ENCODE measurements at places on chromosomes 4 and X.

DNA sequence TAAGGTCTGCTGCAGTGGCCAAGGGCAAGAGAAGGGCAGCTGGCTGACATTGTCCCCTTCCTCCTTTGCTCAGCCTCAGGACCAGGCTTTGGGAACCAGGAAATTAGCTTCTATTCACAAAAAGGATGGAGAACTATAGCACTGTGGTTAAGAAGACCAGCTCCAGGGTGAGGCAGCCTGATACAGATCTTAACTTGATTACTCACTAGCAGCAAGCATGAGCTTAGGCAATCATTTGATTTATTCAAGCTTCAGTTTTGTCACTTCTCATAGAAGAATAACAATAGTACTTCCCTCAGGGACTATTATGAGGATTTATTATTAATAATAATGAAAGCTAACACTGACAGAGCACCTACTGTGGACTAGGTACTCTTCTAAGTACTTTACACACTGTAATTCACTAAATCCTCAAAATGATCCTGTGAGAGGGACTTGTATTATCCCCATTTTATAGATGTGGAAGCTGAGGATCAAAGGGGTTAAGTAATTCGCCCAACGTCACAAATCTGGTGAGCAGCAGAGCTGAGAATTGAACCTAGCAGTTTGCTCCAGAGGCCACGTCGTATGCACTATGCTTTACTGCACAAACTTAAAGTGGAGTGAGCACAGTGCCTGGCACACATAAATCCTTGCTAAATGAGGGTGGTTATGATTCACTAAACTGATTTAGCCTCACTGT is 130.4 kb upstream of the PAK3 start:
- DNase-seq = no peak

- no peak for DNase-seq
Measured at GRCh38 chrX:123878252-123878721, 18.4 kb downstream of the XIAP start.

GRCh38 chr4:90904021-90904420 is 776.8 kb downstream of the CCSER1 start:
- no peak for DNase-seq

GRCh38 chr4:28278676-28279075 is 1418.0 kb downstream of the STIM2 start:
- no peak for DNase-seq

GRCh38 chr4:3640587-3640962 is 108.4 kb upstream of the LRPAP1 start:
- DNase-seq = no peak

Measured in stimulated activated CD8-positive, alpha-beta memory T cell treated with anti-CD3 and anti-CD28 coated beads, Interleukin-4, amount 100 ng/mL, for 1 hour (primary cell).